ENCODE measurements at places on chromosomes 7 and 10. TPM values are rescaled to one million over a fixed set of nuclear protein-coding genes. Genes with fewer than 3 reads are reported as not detected.

DNA sequence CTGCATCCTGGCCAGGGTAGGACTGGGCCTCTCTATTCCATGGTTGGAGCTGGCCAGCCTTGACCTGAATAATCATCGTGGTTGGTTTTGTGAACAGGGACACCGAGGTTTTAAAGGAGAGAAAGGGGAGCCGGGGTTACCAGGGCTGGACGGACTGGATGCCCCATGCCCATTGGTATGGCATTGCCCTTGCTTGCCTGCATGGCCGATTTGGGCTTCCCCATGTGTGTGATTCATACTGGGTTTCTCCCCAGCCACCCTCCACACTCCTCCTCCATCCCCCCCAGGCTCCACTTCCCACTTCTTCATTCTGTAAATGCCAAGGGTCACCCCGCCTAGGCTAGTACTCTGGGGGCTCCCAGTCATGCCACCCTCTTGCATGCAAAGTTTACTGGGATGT is 98.8 kb upstream of the MACROH2A2 start:
- peaks cover 3% of the 10 kb centered on the region for H3K4me1 ChIP-seq
- H3K27me3 ChIP-seq: no peaks in the 10 kb centered on the region

- H3K4me3 ChIP-seq: peak within 1 kb of the TSS; percentile 86
- no peak within 1 kb of the TSS for H3K27ac ChIP-seq
- DNase-seq: peak; percentile 42
- H3K27me3 ChIP-seq: peaks cover 15% of the 10 kb centered on the region
Measured at GRCh38 chr10:58512491-58513187, at the start of gene BICC1. Gene BICC1 (plus strand): TSS chr10:58512872. CDS start chr10:58513144, 272 bp downstream.

Gene CCDC7
- total RNA-seq: 1.6 TPM

- H3K4me3 ChIP-seq: no peak overlapping the region
- H3K36me3 ChIP-seq: no peaks in the 10 kb centered on the region
- no peak for DNase-seq
- no peaks in the 10 kb centered on the region for H3K27me3 ChIP-seq
Measured at GRCh38 chr7:24956021-24956420, 24.0 kb downstream of the OSBPL3 start.

- H3K27ac ChIP-seq: no peak overlapping the region
- peaks cover 2% of the 10 kb centered on the region for H3K4me1 ChIP-seq
- DNase-seq: no peak
- H3K36me3 ChIP-seq: peaks cover 7% of the 10 kb centered on the region
Measured at GRCh38 chr7:22949944-22950343, 64.0 kb downstream of the HYCC1 start.

DNA sequence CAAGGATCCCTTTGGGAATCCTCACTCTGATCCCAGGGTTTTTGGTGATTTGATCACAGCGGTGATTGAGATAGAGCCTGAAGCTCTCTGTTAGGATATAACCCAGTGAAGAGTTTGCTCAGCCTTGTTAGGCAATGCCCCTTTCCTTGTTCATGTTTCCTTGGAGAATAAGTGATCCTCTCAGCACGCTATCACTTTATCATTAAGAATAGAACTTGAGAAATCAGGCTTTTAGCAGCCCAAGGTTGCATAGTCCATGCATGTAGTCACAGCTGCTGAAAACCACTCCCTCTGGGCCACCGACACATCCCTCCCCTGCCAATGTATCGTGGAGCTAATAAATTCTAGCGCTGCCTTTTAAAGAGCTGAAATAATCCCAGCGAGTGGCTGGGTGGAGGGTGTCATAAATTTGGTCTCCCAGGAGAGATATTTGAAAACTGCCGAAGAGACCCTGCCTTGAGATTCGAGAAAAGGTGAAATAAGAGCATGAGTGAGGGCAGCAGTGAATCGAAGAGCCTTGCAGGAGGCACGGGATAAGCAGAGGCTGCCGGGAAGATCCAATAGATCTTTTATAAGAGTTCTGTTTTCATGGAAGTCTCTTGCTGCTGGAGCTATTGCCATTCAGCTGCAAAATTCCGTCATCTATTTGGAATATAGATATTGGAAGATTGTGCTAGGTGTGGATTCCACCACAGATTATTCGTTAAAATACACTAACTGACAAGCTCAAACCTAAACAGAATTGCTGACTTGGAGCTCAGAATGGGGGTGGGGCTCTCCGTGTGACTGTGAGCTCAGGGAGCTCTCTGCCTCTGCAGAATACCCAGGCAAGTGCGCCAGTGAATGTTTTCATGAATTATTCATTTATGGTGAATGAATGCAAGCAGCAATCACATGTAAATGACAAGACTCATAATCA is 249.8 kb downstream of the TRIL start:
- no peak for DNase-seq
- no peak overlapping the region for H3K27ac ChIP-seq
- no peaks in the 10 kb centered on the region for H3K4me1 ChIP-seq
- H3K4me3 ChIP-seq: 0 out of 2 replicates have a peak overlapping the region, but pooled peaks have one; percentile 6
- H3K36me3 ChIP-seq: no peaks in the 10 kb centered on the region

Gene GNG11
- 0.68 TPM for total RNA-seq

GRCh38 chr10:31152421-31153135 is 120.9 kb upstream of the ZNF438 start:
- no peak overlapping the region for H3K4me3 ChIP-seq
- no peak overlapping the region for H3K27ac ChIP-seq
- no peaks in the 10 kb centered on the region for H3K36me3 ChIP-seq
- no peak for DNase-seq
- H3K4me1 ChIP-seq: no peaks in the 10 kb centered on the region

Gene CUBN
- total RNA-seq: 0.26 TPM

DNA sequence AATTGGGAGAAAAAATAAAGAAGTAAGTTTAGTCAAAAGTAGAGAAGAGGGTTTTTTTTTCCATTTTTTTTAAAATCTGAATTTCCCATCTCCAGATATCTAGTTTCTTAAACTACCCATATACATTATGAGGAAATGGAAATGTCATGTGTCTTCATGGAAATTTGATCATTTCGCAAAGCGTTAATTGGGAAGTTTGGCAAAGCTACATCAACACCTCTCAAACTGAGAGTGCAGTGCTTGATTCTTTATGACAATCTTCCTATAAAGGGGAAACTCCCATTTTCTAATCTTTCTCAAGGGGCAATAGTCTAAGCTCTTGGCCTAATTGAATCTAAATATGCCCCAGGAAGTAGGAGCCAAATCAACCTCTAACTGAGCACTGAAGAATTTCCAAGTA is 110.4 kb upstream of the INHBA start:
- no peak for DNase-seq
- no peak overlapping the region for H3K4me3 ChIP-seq
- H3K4me1 ChIP-seq: no peaks in the 10 kb centered on the region
- H3K27ac ChIP-seq: no peak overlapping the region
- no peaks in the 10 kb centered on the region for H3K27me3 ChIP-seq

DNA sequence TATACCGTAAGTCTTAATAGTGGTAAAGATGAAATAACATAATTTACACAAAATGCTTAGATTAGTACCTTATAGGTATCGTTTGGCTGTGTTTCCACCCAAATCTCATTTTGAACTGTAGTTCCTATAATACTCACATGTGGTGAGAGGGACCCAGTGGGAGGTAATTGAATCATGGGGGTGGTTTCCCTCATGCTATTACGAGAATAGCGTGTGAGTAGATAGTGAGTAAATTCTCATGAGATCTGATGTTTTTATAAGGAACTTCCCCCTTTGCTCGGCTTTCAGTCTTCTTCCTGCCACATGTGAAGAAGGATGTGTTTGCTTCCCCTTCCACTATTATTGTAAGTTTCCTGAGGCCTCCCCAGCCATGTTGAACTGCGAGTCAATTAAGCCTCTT is 426.3 kb upstream of the POT1 start:
- no peak for DNase-seq
- H3K4me3 ChIP-seq: no peak overlapping the region
- no peaks in the 10 kb centered on the region for H3K27me3 ChIP-seq

DNA sequence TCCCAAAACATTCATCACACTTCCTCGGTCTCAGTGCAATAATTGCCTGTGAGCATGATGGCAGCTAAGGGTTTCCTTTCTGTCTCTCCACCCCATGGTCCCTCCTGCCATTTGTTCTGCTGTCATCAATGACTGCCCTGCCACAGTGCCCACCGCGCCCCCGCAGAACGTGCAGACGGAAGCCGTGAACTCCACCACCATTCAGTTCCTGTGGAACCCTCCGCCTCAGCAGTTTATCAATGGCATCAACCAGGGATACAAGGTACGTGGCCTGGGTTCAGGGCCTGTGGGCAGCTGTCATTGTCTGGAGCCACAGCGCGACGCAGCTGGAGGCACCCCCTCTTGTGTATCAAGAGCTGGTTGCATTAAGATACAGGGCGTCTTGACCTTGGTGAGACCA is 632.9 kb upstream of the FOXK1 start:
- DNase-seq: no peak

Gene ITGB8
- 7.1 TPM for total RNA-seq

Measured in H9 (cell line).